ENCODE measurements at places on chromosomes 7 and 10.

- no peak for DNase-seq
Measured at GRCh38 chr10:71426058-71426605, 29.4 kb downstream of the CDH23 start.

GRCh38 chr7:64463636-64464375 is 99.1 kb downstream of the ZNF680 start:
- no peak for DNase-seq

DNA sequence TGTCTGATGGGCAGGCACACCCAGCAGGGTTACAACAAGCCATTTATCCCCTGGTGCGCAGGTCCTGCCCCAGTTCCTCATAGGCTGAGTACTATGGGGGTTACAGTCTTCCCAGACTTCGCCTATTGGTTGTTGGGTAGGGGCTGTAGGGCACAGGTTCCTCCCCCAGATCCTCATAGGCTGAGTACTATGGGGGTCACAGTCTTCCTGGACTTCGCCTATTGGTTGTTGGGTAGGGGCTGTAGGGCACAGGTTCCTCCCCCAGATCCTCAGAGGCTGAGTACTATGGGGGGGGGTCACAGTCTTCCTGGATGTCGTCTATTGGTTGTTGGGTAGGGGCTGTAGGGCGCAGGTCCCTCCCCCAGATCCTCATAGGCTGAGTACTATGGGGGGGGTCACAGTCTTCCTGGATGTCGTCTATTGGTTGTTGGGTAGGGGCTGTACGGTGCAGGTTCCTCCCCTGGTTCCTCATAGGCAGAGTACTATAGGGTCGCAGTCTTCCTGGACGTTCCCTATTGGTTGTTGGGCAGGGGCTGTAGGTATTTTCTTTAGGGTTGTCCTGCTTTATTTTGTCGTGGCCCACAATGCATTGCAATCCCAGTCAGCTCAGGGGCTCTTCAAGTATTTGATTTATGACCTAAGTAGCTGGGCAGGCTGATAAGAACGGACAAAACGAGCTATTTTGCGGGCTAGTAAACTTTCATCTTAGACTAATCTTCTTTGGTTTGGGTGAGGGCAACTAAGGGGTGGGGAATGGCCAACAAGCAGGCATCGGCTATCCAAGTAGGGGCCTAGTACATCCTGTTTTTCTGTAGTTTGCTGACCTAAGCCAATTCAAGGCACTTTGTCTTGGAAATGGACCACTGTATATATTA is 3.4 kb downstream of the LRRC27 start:
- DNase-seq, result no peak

- no peak for DNase-seq
Measured at GRCh38 chr10:61901829-61902444, 438 bp downstream of the ARID5B start.

DNA sequence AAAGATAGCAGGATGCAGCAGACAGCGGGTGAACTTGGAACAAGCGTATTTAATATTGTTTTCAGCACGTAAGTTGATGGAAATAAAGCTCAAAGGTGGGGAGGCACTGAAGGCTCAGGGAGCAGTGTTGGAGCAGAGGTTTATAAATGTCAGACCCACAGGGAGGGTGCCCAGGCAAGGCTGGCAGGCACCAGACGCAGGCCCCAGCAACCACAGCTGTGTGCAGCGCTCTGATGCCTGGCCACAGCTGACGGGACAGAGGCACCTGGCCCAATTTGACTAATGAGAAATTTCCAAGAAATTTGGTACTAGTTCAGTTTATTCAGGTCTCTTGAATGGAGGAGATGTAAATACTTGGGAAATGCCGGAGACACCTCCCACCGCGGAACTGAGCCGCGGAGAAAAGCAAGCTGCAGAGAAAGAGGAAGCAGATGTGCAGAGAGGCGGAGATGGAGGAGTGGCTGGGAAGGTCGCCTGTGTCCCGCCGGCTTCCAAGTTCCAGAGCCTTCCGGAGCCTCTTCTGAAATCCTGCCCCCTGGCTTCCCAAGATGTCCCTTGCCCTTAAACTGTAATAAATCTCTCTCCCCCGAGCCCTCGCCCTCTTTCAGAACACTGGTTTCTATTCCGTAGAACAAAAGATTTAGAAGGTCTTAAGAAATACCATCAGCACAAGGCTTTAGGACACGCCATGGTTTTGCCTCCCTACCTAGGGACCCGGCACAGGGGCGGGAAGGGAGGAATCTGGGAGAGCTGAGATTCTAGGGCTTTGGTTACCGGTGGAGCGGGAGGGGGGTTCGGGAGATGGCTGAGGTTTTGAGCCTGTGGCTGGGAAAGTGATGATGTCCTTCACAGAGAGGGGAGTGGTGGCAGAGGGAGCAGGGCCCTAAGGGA is 38.4 kb upstream of the PLXNA4 start:
- DNase-seq, result no peak

DNA sequence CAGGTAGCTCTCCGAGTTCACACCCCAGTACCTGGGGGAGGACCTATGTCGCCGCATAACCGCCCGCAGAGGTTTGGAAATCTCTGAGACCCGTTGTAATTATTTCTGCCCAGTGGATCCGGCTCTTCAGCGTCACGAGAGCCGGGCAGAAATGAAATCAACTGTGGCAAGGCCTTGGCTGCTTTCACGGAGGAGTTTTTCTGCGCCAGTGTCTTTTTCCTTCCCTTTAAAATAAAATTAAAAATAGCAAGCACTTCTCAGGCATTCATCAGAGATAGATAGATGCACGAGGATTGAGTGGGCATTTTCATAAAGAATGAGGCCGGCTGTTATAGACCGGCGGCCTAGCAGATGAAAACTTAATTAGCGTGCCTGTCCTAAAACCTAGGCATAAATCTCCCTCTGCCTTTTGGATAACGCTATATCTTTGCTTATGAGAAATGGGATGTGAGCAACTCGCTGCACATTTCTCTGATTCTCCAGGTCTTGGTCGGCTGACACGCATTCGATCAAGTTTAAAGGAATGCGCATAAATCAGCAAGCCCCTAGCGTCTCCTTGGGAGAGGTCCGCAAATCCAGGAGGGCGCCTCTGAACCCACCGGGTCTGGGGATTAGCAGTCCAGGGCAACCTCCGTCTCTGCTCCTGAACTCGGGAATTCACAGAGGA is 6.4 kb downstream of the HOXA13 start:
- no peak for DNase-seq

- no peak for DNase-seq
Measured at GRCh38 chr10:127612-128432, 7.4 kb upstream of the ZMYND11 start.

GRCh38 chr10:69899727-69900595 is 98.3 kb downstream of the COL13A1 start:
- no peak for DNase-seq

DNA sequence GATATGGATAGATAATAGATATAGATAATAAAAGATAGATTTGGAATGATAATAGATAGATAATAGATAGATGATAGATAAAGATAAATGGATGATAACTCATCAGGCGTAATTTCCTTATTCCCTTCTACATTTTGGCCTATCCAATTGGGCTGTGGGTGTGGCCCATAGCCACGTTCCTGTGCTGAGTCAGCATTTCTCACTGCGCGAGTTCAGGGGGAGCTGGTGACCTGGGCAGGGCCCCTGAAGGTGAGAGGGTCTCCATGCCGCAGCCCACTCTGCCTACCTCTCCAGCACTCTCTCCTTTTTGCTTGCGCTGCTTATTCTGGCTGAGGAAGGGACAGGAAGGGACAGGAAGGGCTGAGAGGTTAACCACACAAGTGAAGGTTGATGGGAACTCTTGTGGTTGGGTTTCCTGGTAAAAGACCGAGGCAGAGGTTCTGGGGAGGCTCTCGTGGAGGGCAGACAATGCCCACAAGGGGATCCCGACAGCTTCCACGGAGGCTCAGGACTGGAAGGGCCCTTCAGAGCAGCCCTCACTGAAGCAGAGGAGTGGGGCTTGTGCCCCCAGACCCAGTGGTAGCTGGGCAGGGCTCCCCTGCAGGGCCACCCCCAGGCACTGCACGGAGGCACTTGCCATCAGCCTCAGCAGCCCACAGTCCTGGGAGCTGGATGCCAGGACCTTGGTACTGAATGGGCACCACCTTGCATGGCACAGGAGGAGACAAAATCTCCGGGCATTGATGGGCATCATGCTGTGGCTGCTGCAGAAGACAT is 247.3 kb upstream of the PITRM1 start:
- DNase-seq, result no peak

DNA sequence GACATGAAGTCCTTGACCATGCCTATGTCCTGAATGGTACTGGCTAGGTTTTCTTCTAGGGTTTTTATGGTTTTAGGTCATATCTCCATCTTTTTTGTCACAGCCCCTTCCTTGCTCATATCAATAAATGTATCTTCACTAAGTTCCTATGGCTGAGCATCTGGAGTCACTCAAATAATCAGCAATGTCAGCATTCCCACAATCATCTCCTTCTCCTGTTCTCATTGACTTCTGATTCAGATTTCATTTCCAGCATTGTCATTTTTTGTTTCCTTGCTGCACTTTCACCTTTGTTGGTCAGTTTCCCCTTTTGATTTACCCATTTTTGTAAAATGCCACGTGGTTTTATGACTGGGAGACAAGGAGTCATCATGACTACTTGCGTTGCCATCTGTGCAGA is 181.2 kb downstream of the BICC1 start:
- DNase-seq, result no peak

DNA sequence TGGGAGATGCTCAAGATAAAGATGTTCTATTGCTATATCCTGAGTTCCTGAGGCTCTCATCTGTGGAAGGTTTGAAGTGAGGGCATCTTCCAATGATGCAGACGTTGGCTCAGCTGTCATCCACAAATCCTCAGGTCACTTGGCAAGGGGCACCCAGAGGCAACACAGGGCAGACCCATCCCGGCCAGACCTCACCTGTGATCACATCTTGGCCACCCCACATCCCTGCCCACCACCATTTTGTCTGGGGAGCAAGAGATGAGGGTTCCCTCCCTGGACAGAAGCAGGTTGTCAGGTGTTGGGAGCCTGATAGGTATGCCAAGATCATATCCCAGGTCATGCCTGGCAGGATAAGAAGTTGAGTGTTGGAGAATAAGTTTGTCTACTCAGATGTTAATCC is 918.2 kb upstream of the ZNF722 start:
- DNase-seq, result no peak

- no peak for DNase-seq
Measured at GRCh38 chr7:12320241-12320986, 83.3 kb downstream of the VWDE start.

DNA sequence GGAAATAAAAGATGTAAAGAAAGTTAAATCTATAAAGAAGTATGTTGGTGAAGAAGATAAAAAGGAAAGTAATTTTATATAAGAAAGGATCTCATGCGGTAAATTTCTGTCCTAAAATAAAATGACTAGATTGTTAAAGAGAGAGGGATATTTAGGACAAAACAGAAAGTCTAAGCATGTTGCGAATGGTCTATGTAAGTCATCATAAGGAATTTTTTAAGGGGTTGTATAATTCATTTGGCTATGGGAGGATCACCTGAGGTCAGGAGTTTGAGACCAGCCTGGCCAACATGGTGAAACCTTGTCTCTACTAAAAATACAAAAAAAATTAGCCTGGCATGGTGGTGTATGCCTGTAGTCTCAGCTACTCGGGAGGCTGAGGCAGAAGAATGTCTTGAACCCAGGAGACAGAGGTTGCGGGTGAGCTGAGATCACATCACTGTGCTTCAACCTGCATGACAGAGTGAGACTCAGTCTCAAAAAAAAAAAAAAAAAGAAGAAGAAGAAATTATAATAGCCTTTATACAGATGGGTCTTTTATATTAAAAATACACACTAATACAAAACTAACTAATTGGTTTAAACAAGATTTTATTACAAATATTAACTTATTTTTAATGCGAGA is 294.3 kb downstream of the MAGI2 start:
- no peak for DNase-seq

GRCh38 chr10:68327889-68328786 is 3.7 kb upstream of the HNRNPH3 start:
- no peak for DNase-seq

DNA sequence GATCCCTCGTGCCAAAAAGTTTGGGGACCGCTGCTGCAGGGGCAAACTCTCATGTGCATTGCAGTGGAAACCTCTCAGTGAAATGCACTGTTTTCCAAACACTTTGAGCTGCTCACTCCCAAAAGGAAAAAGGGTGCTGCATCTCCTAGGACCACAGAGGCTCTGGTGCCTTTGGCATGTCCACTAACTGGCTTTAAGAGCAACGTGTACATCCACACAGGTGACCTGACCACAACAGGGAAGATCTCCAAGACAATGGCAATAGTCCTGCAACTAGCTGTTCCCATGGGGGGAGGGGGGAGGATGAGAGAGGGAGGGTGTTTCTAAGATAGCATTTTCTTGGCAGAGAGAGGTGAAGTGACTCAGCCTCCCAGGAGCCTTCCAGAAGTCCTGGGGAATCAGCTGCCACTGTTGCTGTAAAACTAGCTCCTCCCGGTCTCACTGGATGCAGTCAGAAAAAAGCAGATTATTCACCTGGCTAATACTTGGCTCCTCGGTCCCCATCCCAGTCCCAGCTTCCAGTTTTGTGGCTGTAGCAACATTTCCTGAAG is 181.7 kb downstream of the HECW1 start:
- no peak for DNase-seq

- no peak for DNase-seq
Measured at GRCh38 chr10:130362308-130362761, 226.1 kb downstream of the GLRX3 start.

GRCh38 chr7:159249671-159250070 is 105.0 kb upstream of the VIPR2 start:
- DNase-seq, result no peak

GRCh38 chr10:56633876-56634452 is 272.9 kb upstream of the ZWINT start:
- DNase-seq, result no peak
